ENCODE measurements at places on chromosomes 1 and 21.
A peak's percentile ranks its signal among the peaks of the same experiment; 100 is the strongest.

DNA sequence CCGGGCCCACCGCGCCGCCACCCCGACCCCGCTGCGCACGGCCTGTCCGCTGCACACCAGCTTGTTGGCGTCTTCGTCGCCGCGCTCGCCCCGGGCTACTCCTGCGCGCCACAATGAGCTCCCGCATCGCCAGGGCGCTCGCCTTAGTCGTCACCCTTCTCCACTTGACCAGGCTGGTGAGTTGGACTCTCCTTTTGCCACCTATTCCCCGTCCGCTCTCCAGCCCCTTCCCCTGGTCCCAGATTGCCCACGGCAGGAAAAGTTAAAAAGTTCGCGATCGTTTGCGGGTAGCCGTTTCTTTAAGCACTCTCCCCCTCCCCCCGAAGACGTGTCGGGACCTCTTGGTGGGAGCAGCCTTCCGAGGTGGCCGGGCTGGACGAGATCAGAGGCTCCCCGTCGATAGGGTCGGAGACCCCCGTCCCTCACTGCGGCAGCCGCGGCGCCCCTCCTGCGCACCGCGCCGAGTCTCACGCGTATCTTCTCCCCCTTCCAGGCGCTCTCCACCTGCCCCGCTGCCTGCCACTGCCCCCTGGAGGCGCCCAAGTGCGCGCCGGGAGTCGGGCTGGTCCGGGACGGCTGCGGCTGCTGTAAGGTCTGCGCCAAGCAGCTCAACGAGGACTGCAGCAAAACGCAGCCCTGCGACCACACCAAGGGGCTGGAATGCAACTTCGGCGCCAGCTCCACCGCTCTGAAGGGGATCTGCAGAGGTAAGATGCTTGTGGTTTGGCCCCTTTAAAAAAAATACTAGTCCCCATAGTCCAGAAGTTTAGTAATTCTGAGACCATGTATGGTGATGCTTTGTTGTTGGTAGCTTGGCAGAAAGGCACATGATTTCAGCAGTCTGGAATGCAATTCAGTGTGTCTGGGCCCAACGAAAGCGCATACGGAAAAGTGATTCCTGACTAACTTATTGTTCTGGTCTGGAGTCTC is 576 bp downstream of the CCN1 start:
- peak; percentile 80 for DNase-seq

GRCh38 chr1:48597663-48598062 is 125.7 kb upstream of the SPATA6 start:
- no peak for DNase-seq

DNA sequence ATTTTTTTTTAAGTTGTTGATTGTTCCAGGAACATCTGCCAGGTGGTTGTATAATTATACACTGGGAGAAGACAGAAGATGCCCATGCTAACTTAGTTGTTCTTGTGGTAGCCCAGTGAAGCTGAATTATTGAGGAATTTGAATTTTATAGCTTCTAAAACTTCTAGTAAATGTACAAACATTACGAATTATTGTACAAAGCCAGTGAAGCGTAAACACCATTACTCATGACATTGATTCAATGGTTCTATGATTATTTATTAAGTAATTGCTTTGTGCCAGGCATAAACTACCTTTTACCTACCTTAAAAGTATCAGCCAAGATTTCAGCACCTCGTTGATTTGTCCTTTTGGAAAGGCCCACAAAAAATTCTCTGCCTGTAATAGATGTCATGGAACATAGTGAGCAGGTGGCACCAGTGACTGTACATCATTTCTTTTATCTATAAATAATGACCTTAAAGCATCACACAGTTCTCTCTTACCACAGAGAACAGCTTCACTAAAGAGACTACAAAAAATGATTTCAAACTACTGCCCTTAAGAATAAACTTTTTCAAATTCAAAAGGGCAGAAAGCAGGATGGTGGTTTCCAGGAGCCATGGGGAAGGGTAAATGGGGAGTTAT is 74.9 kb upstream of the BCL10 start:
- no peak for DNase-seq

GRCh38 chr21:29499734-29500343 is 201.1 kb downstream of the BACH1 start:
- DNase-seq: no peak

- no peak for DNase-seq
Measured at GRCh38 chr1:183844806-183845205, 39.9 kb downstream of the RGL1 start.

DNA sequence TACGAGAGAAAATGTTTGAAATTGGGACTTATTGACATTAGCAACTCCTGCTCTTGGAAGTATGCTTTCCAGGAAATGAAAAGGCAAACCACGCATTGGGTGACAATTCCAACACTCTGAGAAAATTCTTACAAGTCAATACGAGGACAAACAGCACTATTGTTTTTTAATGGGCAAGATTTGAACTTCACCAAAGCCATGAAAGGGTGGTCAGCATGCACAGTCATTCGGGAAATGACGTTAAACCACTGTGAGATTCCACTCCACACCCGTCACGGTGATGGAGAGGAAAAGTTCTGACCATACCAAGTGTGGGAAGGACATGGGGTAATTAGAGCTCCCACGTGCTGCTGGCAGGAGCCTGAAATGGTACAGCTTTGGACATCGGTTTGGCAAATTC is 12.2 kb upstream of the PRXL2B start:
- no peak for DNase-seq

- no peak for DNase-seq
Measured at GRCh38 chr1:164805399-164805798, 246.4 kb downstream of the PBX1 start.

- no peak for DNase-seq
Measured at GRCh38 chr1:208216062-208216461, 28.1 kb downstream of the PLXNA2 start.

DNA sequence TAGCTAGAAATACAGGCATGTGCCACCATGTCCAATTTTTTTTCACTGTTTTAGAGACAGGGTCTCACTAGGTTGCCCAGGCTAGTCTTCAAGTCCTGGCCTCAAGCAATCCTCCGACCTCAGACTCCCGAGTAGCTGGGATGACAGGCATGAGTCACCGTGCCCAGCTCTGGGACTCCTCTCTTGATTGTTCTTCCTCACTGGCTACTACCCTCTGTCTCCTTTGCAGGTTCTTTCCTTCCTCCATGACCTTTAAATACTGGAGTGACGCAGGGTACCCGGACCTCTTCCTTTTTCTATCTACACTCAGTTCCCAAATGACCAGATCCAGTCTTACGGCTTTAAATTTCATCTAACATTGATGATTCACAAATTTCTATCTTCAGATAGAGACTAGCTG is 34.9 kb downstream of the ASH1L start:
- no peak for DNase-seq

- DNase-seq: no peak
Measured at GRCh38 chr1:31548534-31548906, 27.8 kb upstream of the TINAGL1 start.

GRCh38 chr1:170853867-170854266 is 81.5 kb upstream of the MROH9 start:
- no peak for DNase-seq

GRCh38 chr1:78049396-78049795 is 3.6 kb downstream of the GIPC2 start:
- DNase-seq: no peak

GRCh38 chr1:25769625-25770383 is 30.2 kb upstream of the SELENON start:
- no peak for DNase-seq

DNA sequence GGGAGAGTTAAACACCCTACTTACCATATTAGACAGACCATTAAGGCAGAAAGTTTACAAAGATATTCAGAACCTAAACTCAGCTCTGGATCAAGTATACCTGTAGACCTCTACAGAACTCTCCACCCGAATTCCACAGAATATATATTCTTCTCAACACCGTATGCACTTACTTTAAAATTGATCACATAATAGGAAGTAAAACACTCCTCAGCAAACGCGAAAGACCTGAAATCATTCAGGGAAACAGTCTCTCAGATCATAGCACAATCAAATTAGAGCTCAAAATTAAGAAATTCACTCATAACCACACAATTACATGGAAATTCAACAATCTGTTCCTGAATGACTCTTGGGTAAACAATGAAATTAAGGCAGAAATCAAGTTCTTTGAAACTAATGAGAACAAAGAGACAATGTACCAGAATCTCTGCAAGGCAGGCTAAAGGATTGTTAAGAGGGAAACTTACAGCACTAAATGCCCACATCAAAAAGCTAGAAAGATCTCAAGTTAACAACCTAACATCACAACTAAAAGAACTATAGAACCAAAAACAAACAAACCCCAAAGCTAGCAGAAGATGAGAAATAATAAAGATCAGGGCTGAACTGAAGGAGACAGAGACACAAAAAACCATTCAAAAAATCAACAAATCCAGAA is 19.1 kb downstream of the CD84 start:
- no peak for DNase-seq

DNA sequence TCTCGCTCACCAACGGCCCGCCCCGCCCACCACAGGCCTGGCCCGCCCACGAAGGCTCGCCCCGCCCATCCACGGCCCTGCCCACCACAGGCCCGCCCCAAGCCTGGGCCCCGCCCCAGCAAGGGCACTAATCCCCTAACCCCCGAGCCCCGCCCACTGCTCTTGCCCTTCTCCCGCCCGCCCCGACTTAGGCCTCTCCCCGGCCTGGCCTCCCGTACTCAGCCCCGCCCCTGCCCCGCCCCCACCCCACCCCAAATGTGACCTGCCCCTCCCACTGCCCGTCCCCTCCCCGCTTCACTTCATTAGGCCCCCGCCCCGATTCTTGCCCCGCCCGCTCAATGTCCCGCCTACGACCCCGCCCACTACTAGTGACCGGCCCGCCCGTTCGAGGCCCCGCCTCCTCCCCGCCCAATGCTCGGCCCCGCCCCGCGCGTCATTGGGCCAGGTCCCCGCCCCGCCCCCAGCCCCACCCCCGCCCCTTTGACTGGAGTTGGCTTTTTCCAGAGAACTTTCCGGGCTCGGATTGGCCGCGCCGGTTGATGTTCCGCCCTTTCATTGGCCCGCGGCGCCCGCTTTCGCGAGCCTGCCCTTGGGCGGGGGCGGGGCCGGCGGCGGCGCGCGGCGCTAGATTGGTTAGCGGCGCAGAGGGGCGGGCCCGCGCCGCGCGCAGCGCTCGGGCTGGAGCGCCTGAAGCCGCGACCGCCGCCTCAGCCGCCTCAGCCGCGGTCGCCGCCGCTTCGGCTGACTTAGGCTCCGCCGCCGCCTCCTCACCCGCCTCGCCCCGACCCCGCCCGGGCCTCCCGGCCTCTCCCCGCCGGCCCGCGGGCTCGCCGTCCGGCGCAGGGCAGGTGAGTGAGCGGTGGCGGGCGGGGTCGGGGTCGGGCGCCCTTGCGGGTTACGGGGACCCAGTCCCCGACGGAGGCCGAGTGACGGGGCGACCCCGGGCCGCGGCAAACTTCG is at the start of gene PCBP3:
PCBP3 (plus strand) TSS at position 705 of the 960 bp plus-strand sequence. CDS start 206,361 bp downstream, outside the sequence.
- peak; percentile 97 for DNase-seq

DNA sequence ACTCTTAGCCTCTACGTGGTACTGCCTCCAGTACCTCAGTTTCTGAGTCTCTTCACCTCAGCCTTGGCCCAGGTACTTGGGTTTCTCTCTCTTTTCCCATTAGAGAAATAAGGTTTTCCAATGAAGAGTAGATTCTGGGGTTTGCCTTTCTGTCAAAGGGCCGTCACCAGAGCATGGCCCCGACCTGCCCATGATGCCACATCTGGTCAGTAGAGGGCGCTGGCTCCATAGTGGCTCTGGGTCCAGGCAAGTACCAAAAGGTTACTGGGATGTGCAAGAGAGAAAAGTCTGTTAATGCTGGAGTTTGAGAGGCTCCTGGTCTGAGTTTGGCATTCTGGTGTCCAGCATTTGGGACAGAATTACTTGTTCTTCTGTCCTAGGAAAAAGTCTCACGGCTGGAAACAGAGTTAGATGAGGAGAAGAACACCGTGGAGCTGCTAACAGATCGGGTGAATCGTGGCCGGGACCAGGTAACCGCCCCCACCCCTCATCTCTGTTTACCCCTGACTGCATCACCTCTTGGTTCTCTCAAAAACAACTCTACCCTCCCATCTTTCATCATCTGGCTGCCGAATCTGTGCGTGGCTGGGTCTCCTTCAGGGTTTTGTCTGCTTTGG is 5.3 kb upstream of the TUFT1 start:
- DNase-seq: peak; percentile 89

GRCh38 chr21:41425954-41426675 is at the start of gene MX1:
TSS of gene MX1 (plus strand) at chr21:41426239. CDS start at chr21:41432071, 5,832 bp downstream.
- peak; percentile 87 for DNase-seq

DNA sequence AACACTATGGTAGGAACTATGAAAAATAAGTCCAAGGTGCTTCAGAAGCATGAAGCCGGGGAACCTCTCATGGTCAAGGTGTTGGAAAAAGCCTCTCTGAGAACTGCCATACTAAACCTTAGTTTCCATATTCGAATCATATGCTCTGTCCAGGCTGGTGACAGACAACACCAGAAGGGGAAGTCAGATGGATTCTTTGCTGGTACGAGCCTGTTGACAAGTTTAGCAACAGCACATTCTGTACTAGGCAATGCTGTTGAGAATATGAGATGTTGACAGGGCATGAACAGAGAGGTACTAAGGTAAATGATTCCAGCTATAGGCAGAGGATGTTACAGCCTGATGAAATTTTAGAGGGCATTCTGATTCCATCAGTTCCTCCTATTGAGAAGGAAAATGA is 461.3 kb upstream of the ZRANB2 start:
- no peak for DNase-seq

- DNase-seq: no peak
Measured at GRCh38 chr1:116270316-116271057, 102.6 kb upstream of the ATP1A1 start.

GRCh38 chr21:41835711-41836154 is 43.4 kb downstream of the PRDM15 start:
- no peak for DNase-seq

DNA sequence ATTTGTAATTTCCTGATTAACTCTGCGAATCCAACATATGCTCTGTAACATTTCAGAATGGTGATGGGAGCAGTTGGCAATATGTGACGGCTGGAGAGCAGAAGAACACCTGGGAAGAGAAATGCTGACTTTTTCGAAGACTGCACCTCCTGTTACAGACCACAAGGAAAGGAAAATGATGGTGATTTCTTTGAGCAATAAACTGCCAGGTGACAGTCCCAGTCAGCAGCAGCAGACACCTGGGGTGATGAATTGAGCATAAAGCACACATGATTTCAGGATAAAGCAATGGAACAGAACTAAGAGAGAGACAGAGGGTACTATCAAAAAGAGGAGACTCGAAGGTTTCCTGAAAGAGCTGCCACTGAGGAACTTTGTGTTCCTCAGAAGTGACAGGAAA is 528.6 kb downstream of the NEGR1 start:
- DNase-seq: no peak

GRCh38 chr1:186214791-186215190 is 160.3 kb downstream of the TPR start:
- no peak for DNase-seq

GRCh38 chr1:8239039-8239305 is 78.9 kb upstream of the SLC45A1 start:
- DNase-seq: no peak

All from activated T-cell treated with anti-CD3 and anti-CD28 coated beads, Interleukin-2, amount 50 U/mL, for 48 hours (primary cell).